ENCODE measurements at places on chromosomes 11 and 22. TPM values are rescaled to one million over a fixed set of nuclear protein-coding genes. Genes with fewer than 3 reads are reported as not detected.

Gene SHISAL1
- total RNA-seq: not detected

Gene PNPLA5
- not detected for total RNA-seq

DNA sequence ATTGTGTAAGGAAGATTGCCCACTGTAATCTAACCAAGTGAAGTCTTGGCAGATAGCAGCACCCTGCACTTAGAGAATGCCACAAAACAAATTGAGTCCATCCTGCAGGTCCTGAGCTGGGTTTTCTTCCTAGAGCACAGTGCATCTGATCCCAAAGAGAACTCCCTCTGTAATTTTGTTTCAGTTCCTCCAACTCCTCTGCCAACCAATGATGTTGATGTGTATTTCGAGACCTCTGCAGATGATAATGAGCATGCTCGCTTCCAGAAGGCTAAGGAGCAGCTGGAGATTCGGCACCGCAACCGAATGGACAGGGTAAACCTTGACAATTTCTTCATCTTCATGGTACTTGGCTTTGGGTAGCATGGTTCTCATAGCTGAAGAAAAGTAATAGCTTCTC is 33.1 kb upstream of the ST14 start:
- H3K4me1 ChIP-seq: peaks cover 14% of the 10 kb centered on the region
- peaks cover 5% of the 10 kb centered on the region for H3K27me3 ChIP-seq
- H3K36me3 ChIP-seq: peaks cover 30% of the 10 kb centered on the region

Gene MUC2
- total RNA-seq: not detected

Gene PICALM
- 35.8 TPM for total RNA-seq

- H3K4me1 ChIP-seq: no peaks in the 10 kb centered on the region
- H3K4me3 ChIP-seq: no peak overlapping the region
- no peak for DNase-seq
- H3K27ac ChIP-seq: no peak overlapping the region
Measured at GRCh38 chr11:56846631-56847576, 98.4 kb upstream of the OR9G4 start.

Gene C1QTNF4
- not detected for total RNA-seq

Gene MRPL40
- 47.7 TPM for total RNA-seq

- H3K36me3 ChIP-seq: peaks cover 9% of the 10 kb centered on the region
- peaks cover 11% of the 10 kb centered on the region for H3K4me1 ChIP-seq
- no peak overlapping the region for H3K27ac ChIP-seq
- no peak for DNase-seq
- H3K4me3 ChIP-seq: no peak overlapping the region
Measured at GRCh38 chr22:41334215-41334614, 32.9 kb downstream of the ZC3H7B start.

Gene GRAMD1B
- total RNA-seq: 20.6 TPM

GRCh38 chr11:133810766-133811165 is 34.5 kb downstream of the SPATA19 start:
- H3K4me3 ChIP-seq: no peak overlapping the region
- no peaks in the 10 kb centered on the region for H3K36me3 ChIP-seq
- no peaks in the 10 kb centered on the region for H3K4me1 ChIP-seq
- peaks cover 6% of the 10 kb centered on the region for H3K27me3 ChIP-seq
- no peak overlapping the region for H3K27ac ChIP-seq

DNA sequence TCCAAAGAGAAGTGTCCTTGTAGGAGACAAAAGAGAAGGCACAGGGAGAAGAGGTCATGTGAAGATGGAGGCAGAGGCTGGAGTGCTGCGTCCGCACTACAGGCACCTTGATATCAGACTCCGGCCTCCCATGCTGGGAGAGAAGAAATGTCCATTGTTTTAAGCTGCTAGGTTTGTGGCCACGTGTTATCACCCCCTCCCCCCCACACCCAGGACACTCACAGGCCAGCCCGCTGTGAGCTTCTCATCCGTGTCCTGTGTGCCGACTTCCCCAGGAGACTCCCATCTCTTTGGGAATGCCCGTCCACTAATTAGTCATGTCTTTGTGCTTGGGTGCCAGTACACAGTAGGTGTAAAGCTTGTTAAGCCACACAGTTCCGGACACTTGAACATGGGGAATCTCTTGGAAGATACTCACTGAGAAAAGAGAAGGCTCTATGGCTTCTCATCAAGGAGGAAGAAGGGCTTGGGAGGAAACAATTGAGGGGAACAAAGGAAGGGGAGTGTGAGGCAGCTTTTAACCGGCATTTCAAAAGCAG is 1234.7 kb downstream of the TBC1D22A start:
- no peak overlapping the region for H3K27ac ChIP-seq
- no peaks in the 10 kb centered on the region for H3K4me1 ChIP-seq
- H3K4me3 ChIP-seq: no peak overlapping the region
- H3K36me3 ChIP-seq: no peaks in the 10 kb centered on the region

Gene TSSK2
- total RNA-seq: not detected

Gene SLC22A12
- not detected for total RNA-seq

Gene ZNRF3
- 2.2 TPM for total RNA-seq

Gene SSH3
- 4.7 TPM for total RNA-seq

- DNase-seq: no peak
- peaks cover 2% of the 10 kb centered on the region for H3K36me3 ChIP-seq
- no peaks in the 10 kb centered on the region for H3K27me3 ChIP-seq
- no peak overlapping the region for H3K4me3 ChIP-seq
Measured at GRCh38 chr11:16909359-16910035, 104.7 kb downstream of the PLEKHA7 start.

GRCh38 chr11:128456566-128457268 is 130.6 kb downstream of the ETS1 start:
- peaks cover 86% of the 10 kb centered on the region for H3K36me3 ChIP-seq
- H3K27ac ChIP-seq: peak overlapping the region; percentile 64
- H3K27me3 ChIP-seq: no peaks in the 10 kb centered on the region
- H3K4me1 ChIP-seq: peaks cover 73% of the 10 kb centered on the region
- DNase-seq: no peak

- no peaks in the 10 kb centered on the region for H3K27me3 ChIP-seq
- no peaks in the 10 kb centered on the region for H3K36me3 ChIP-seq
- no peaks in the 10 kb centered on the region for H3K4me1 ChIP-seq
- H3K27ac ChIP-seq: no peak overlapping the region
- no peak overlapping the region for H3K4me3 ChIP-seq
Measured at GRCh38 chr11:1994121-1994520, 3.5 kb downstream of the H19 start.

GRCh38 chr11:121437686-121438078 is 14.4 kb upstream of the SORL1 start:
- H3K4me3 ChIP-seq: no peak overlapping the region
- H3K36me3 ChIP-seq: peaks cover 3% of the 10 kb centered on the region
- DNase-seq: no peak

Gene IRF7
- 61.2 TPM for total RNA-seq

- H3K4me3 ChIP-seq: peak overlapping the region; percentile 98
- peaks cover 37% of the 10 kb centered on the region for H3K4me1 ChIP-seq
- H3K36me3 ChIP-seq: peaks cover 16% of the 10 kb centered on the region
- no peaks in the 10 kb centered on the region for H3K27me3 ChIP-seq
- peak overlapping the region; percentile 96 for H3K27ac ChIP-seq
- no peak for DNase-seq
Measured at GRCh38 chr11:27505781-27506180, 788 bp downstream of the LIN7C start.

Gene FAM118A
- 25.4 TPM for total RNA-seq

Gene INS
- not detected for total RNA-seq

DNA sequence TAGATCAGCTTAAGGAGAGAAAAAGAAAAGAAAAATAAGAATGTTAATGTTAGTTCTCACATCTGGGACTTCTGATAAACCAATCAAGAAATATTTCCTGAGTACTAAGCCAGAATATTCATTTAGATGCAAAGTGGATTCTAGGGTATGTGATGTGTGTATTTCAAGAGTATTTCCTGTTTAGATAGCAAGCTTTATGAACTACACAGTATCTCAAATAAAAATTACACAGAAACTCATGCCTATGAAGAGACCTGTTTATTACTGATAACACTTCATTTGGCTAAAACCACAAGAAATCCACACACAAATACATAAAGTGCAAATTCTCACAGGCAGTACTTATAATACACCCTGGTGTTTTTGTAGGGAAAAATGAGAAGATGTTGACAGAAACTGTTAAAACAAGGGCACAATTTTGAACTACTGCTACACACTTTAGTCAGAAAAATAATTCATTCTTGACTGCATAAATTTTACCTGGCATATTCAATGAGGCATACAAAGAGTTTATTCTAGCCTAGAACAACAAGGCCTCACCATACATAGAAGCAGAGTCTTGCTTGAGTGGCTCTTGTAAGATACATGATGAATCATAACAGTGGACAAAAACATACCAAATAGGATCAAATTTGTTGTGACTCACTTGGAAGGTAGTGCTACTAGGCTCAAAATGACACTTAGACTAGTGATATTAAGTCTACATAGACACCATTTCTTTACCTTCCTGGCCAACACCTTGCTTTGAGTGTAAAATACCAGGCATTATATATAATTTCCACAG is 18.8 kb upstream of the P4HA3 start:
- no peaks in the 10 kb centered on the region for H3K4me1 ChIP-seq
- H3K4me3 ChIP-seq: no peak overlapping the region
- peaks cover 5% of the 10 kb centered on the region for H3K36me3 ChIP-seq
- no peaks in the 10 kb centered on the region for H3K27me3 ChIP-seq
- DNase-seq: no peak

DNA sequence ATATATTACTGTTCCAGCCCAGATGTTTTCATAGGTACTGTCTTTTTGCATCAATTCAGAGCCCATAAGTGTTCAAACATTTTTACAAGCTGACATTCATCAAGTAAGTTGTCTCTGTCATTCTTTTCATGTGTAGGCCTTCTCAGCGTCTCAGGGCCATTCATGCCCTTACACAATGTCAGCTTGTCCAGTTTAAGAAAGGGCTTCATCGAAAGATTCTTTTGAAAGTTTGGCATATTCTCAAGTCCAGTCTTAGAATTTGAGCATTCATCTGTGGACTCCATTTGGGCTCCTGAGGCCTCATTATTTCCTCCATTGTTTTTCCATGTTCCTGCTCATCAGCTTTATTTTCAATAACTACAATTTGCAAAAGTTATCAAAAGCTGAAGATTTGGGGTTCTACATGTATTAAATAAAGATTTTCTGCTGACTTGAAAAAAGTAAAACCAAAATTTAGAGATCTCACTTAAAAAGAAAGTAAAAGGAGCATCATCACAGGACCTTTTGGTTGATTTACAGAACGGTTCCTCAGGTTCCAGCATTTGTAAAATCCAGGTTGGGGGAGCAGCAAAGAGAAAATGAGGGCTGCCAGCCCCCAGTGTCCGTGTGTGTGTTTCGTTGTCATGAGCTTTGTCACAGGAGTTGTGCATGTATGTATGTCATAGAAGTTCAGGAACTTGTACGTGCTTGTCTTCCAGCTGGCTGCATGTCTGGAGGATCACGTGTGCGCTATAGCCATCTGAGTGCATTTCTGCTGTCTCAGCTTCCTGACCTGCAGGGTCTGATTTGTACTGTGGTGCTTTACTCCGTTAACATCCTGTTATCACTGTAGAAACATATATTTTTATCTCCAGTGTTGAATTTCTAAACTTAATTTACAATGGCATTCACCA is 15.6 kb downstream of the MOV10L1 start:
- no peaks in the 10 kb centered on the region for H3K36me3 ChIP-seq
- H3K27ac ChIP-seq: no peak overlapping the region
- H3K27me3 ChIP-seq: no peaks in the 10 kb centered on the region
- DNase-seq: no peak
- H3K4me1 ChIP-seq: peaks cover 12% of the 10 kb centered on the region
- peak overlapping the region; percentile 65 for H3K4me3 ChIP-seq

Gene ABCC8
- not detected for total RNA-seq

DNA sequence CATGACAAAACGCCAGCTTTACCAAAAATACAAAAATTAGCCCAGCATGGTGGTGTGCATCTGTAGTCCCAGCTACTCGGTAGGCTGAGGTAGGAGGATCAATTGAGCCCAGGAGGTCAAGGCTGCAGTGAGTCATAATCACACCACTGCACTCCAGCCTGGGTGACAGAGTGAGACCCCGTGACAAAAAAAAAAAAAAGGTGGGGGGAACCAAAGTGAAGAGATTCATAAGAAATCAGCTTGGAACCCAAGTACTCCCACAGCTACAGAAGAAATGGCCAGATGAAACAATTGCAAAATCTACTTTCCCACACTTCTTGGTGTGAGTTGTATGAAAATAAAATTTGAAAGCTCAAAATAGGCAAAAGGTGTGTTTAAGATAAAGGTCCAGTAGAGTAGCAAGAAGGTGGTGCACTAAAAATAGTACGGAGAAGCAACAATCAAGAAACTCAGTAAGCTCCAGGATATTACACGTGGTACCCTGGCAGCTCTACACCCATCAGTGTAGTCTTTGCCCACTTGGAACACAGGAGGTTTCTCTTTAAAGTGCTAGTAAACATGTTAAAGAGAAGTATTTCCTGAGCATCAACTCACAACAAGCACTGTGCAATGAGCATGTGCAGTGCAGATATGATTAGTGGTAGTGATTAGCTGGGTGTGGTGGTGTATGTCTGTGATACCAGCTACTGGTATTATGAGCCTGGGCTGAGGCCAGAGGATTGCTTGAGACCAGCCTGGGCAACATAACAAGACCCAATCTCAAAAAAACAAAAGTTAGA is 5.3 kb downstream of the HARBI1 start:
- H3K27me3 ChIP-seq: no peaks in the 10 kb centered on the region
- H3K4me1 ChIP-seq: peaks cover 13% of the 10 kb centered on the region
- H3K36me3 ChIP-seq: no peaks in the 10 kb centered on the region

Gene FOLR2
- total RNA-seq: not detected

Measured in activated naive CD8-positive, alpha-beta T cell treated with anti-CD3 and anti-CD28 coated beads for 36 hours (primary cell).